ENCODE measurements at places on chromosomes 16 and 17.

GRCh38 chr16:56916571-56917403, 15.2 kb upstream of the HERPUD1 start:
- no peak for DNase-seq

- no peak for DNase-seq
Observed at GRCh38 chr17:52524096-52524637, 365.7 kb upstream of the CA10 start.

DNA sequence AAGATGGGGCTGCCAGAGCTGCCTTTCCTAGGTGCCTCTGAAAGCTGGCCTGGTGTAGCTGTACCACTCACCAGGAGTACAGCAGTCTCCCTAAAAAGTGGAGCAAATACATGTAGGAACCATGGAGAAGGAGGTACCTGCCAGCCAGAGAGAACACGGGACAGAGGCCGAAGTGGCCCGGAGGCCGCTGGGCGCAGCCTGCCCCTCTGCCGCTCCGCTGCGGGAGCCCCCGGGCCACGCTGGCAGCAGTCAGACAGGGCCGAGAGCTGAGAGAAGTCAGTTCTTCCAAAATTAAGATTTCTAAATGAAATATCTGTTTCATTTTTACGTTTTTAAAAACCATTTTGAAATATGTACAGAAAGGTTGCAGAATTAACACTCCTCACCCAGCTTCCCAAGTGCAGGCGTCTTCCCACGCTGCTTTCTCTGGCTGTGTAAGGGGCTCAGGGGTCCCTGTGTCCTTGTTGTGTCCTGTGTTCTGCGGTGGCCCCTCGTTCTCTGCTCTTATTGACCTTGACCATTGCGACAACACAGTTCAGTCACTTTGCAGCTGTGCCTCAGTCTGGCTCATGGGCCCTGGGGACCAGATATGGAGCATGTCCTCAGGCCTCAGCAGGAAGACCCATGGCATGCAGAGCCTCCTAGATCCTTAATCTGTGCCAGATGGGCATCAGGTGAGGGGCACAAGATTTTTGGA, 5.0 kb downstream of the MAPK8IP3 start:
- DNase-seq = no peak

DNA sequence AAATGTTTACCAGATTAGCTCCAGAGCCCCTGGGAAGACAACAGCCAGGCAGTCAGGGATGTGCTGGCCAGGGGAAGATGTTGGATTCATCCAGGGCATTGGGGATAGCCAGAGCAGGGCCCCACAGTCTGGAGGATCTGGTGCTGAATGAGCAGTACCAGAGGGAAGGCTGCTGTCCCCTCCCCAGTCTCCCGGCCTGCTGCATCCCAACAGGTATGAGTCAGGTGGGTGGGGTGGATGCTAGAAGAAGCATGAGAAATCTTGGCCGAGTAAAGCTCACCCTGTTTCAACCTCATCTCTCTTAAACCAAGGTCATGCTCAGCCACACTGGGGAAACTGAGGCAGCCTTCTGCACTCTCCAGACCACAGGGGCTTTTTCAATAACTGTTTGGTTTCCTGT, 71.9 kb upstream of the SEC14L1 start:
- DNase-seq = no peak

GRCh38 chr17:70422862-70423261, 253.5 kb downstream of the KCNJ2 start:
- DNase-seq = no peak

Measured in amniotic stem cell (primary cell).